ENCODE measurements at places on chromosomes 12 and 14. TPM values are rescaled to one million over a fixed set of nuclear protein-coding genes. Genes with fewer than 3 reads are reported as not detected.

- DNase-seq: peak; percentile 31
- H3K4me1 ChIP-seq: peaks cover 12% of the 10 kb centered on the region
- no peaks in the 10 kb centered on the region for H3K36me3 ChIP-seq
- H3K27ac ChIP-seq: no peak overlapping the region
- no peak overlapping the region for H3K4me3 ChIP-seq
- H3K27me3 ChIP-seq: no peaks in the 10 kb centered on the region
These were observed 29.0 kb downstream of the SLC2A3 start for GRCh38 chr12:7907009-7907408.

DNA sequence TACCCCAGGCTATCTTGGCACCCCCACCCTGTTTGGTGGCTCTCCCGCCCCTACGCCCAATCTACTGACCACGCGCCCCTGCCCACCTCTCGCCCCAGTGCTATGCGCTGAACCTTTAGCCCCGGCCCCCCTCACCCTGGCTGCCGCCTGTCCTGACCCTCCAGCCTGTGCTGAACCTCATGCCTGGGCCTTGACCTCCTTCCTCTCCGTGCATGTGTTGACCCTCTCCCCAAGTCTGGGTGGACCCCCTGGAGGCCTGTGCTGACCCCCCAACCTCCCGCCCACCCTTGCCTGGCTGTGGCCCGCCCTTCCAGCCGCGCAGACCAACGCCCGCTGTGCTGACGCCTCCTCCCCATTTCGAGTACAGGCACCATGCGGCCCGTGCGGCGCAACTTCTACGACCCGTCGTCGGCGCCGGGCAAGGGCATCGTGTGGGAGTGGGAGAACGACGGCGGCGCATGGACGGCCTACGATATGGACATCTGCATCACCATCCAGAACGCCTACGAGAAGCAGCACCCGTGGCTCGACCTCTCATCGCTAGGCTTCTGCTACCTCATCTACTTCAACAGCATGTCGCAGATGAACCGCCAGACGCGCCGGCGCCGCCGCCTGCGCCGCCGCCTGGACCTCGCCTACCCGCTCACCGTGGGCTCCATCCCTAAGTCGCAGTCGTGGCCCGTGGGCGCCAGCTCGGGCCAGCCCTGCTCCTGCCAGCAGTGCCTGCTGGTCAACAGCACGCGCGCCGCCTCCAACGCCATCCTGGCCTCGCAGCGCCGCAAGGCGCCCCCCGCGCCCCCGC, 20.7 kb downstream of the DTX1 start:
- H3K27ac ChIP-seq: no peak overlapping the region
- H3K4me1 ChIP-seq: no peaks in the 10 kb centered on the region
- no peaks in the 10 kb centered on the region for H3K36me3 ChIP-seq

- DNase-seq: no peak
- H3K27me3 ChIP-seq: no peaks in the 10 kb centered on the region
- no peak overlapping the region for H3K4me3 ChIP-seq
- peaks cover 28% of the 10 kb centered on the region for H3K4me1 ChIP-seq
These were observed 32.9 kb downstream of the NIN start for GRCh38 chr14:50798048-50798421.

GRCh38 chr12:47576289-47576945, 129.4 kb downstream of the RPAP3 start:
- no peak overlapping the region for H3K4me3 ChIP-seq
- peaks cover 2% of the 10 kb centered on the region for H3K27me3 ChIP-seq
- H3K36me3 ChIP-seq: no peaks in the 10 kb centered on the region
- DNase-seq: no peak
- no peaks in the 10 kb centered on the region for H3K4me1 ChIP-seq

DNA sequence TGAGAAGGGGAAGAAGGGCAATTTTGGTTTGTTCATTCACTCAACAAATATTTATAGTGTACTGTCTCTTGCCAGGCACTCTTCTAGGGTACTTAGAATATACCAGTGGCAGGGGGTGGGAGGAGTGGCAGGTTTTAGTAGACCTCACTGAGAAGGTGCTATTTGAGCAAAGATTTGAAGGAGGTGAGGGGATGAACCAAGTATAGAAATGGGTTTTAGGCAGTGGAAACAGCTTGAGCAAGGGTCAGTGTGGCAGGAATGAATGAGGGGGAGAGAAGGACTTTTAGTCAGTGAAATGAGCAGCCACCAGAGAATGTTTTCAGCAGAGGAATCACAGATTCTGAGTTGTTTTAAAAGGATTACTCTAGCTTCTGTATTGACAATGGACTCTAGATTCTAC, 2.3 kb downstream of the PRIM1 start:
- H3K27me3 ChIP-seq: no peaks in the 10 kb centered on the region
- no peak overlapping the region for H3K27ac ChIP-seq
- no peak overlapping the region for H3K4me3 ChIP-seq
- peaks cover 4% of the 10 kb centered on the region for H3K36me3 ChIP-seq
- no peaks in the 10 kb centered on the region for H3K4me1 ChIP-seq

Gene ASCL4
- not detected for total RNA-seq

Gene ZNF410
- 38.7 TPM for total RNA-seq

All from astrocyte (in vitro differentiated cells and primary cell).